ENCODE measurements at places on chromosomes 4 and X. TPM values are rescaled to one million over a fixed set of nuclear protein-coding genes. Genes with fewer than 3 reads are reported as not detected.

The SCLT1 gene
- total RNA-seq = 94.8 TPM

The SLC6A14 gene
- not detected for total RNA-seq

The CENPVL2 gene
- 1.7 TPM for total RNA-seq

The GAGE13 gene
- total RNA-seq = not detected

The PF4V1 gene
- 2.5 TPM for total RNA-seq

The NMU gene
- 1.9 TPM for total RNA-seq

The PCDH10 gene
- total RNA-seq = 43.8 TPM

The NPY2R gene
- 1.2 TPM for total RNA-seq

The PNPLA4 gene
- total RNA-seq = 16.1 TPM

The KIAA1210 gene
- total RNA-seq = under 0.01 TPM

The ATOH1 gene
- not detected for total RNA-seq

The CITED1 gene
- total RNA-seq = 3.0 TPM

The MTTP gene
- 3.4 TPM for total RNA-seq

The MAGED4 gene
- 46.2 TPM for total RNA-seq

The CXCL1 gene
- 2.0 TPM for total RNA-seq

The GSX2 gene
- 1.1 TPM for total RNA-seq
